ENCODE measurements at places on chromosomes 5 and 9.

DNA sequence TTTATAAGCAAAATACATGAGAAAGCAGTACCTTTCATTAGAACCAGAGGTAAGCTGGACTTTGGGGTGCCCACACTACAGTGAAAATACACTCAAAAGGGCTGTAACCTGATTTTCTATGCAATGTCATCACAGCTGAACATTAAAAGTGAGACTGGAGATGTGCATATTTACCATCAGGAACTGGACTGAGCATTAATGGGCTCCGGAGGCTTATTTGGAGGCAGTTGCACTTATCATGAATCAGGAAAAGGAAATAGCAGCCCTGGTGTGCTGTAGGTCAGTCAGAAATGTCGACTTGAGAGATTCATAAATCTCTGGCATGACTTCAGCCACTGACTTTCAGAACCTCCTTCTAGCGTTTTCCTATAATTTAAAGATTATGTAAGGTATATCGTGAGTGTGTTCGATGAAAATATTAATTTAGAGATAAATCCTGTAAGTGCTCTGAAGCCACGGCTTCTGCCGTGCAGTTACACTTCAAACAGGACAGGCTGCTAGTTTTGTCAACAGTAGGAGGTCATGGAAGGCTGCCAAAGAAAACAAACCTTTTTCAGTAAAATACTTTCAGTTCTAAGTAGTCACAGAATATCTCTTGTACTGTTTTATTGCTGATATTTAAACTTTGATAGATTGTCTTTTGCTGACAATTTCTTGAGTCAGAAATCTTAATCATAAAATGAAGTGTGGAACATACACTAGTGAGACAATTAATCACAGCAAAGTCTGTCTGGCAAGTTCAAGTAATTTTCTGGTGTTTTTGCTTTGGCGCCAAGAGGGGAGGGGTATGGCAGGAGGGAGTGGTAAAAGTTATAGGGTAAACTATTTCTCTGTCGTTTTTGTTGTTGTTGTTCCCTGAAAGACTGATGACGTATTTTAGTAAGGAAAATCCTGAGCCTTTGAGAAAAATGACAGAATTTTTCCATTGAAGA lies 939.7 kb downstream of the NR2F1-AS1 start:
- DNase-seq: no peak

- no peak for DNase-seq
These were observed at the start of gene RNF180 for GRCh38 chr5:64165500-64166200. TSS of gene RNF180 (plus strand) at chr5:64165843. CDS start at chr5:64200808, 34,965 bp downstream.

- no peak for DNase-seq
These were observed 257.2 kb downstream of the KIAA0825 start for GRCh38 chr5:94361161-94361560.

DNA sequence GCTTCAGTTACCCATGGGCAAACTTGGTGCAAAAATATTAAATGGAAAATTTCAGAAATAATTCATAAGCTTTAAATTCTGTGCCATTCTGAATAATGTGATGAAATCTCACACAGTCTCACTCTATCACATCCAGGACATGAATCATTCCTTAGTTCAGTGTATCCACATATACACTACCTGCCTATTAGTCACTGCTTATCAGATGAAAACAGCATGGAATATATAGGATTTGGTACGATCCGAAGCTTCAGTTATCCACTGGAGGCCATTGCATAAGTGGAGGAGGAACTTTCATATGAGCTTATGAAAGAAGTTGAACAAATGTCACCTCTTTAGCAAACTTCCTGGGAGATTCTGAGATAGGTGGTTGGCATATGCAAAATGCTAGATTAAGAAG lies 64.2 kb downstream of the GAPVD1 start:
- DNase-seq: no peak

GRCh38 chr5:151805414-151806223 lies 33.9 kb downstream of the G3BP1 start:
- DNase-seq: no peak

GRCh38 chr5:157400741-157401495 lies 59.1 kb upstream of the NIPAL4 start:
- DNase-seq: no peak

- DNase-seq: no peak
These were observed 531.9 kb upstream of the CHD1 start for GRCh38 chr5:99460701-99461100.

DNA sequence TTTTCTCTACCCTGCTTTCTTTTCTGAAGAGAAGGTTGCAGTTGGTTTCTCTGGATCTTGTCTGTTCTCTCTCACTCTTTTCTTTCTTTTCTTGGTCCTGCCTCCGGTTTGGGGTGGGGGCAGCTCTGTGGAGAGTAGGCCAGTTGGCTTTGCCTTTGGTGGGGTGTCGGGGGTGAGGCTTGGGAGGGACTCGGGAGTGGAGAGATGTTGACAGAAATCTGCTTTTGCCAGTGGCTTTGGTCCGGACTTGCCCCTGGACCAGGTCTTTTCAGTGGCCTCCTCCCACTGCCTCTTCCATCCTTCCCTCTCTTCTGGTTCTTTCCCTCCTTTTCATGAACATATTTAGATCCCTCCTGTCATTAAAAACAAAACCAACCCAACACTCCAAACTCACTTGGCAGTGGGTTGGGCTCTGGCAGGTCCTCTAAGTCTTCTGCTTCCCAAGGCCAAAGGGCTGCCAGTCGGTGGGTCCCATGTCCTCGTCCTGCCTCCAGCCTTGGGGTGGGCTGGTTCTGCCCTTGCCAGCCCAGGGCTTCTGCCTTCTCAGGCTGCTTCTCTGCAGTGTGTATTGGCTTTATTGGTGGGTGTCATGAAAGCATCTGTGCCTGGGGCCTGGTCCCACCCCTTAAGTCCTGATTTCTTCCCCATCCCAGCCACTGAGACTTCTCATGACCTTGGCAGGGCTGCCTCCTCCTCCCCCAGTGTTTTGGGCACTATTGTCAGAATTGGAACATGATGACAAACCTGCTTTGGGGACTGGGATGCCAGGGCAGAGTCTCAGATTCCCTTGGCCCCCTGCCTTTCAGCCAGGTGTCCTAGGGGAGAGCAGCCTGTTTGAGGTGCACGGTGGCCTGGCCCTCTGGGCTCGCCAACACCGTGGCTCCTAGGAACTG lies 16.9 kb downstream of the ANKRD33B start:
- DNase-seq: no peak

- DNase-seq: no peak
These were observed 19.7 kb upstream of the UBLCP1 start for GRCh38 chr5:159243385-159243784.

- no peak for DNase-seq
These were observed 183.7 kb downstream of the TAF11L14 start for GRCh38 chr5:17817990-17818389.

GRCh38 chr9:128438343-128439109 lies 17.3 kb upstream of the ODF2 start:
- DNase-seq: peak; percentile 75

DNA sequence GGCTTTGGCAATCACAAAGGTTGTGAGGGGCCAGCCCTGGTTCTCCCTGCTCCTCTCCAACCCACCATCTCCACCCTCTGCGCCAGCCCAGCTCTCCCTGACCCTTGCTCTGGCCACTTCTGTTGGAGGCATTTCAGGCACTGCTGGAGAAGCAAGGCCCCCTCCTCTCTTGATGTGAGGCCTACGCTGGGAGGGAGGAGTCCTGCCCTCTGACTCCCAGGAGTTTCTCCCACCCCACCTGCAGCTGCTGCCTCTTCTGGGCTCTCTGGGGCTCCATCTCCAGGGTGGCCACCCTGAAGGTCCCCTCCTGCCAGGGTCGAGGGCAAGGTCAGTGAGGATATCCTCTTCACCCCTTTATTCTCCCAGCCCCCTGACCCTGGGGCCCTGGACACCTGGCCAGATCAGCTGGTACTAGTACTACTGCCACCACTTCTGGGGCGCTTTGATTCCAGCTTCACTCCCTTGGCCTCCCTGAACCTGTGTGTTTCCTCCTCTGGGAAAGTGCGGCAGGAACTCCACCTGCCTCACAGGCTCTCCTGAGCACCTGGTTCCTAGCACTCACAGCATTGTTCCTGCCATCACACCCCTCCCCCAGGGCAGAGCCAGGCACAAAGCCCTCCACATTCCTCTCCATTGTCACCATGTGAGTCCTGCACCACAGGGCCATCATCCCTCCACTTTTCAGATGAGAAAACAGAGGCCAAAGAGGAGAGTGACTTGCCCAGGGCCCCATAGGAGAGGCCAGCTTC lies 23.8 kb upstream of the TDRD7 start:
- DNase-seq: no peak

DNA sequence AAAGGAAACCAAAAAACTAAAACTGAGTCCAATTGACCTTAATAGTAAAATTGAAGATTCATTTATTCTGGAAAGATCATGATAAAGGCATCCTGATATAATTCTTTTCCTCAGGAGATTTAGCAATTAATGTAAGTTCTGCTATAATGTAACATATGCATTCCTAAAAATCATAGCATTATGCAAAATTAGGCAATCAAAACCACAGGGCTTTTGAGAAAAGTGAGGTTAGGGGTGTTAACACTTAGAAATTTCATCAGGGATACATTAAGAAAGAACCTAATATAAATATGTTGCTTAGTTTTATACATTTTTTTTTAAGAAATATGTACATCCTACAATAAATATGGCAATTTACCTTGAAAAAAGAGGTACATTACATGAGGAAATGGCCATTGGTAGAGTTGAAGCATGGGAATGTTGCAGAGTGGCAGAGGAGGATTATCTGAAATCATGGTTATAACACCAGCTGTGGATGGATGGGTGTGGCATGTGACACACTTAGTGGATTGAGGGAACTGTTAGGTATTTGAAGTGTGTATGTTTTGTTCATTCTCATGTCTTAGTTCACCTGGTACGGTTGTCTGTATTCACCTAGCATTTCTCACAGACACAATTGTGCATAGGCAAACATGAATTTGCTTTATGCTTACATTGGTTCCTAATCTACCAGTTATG lies 51.1 kb downstream of the CCNH start:
- no peak for DNase-seq

GRCh38 chr5:42948961-42949347 lies 91.2 kb downstream of the ANXA2R start:
- no peak for DNase-seq

- no peak for DNase-seq
These were observed 4.4 kb upstream of the ZDHHC12 start for GRCh38 chr9:128728298-128728697.

GRCh38 chr5:111755942-111756381 lies 1.0 kb downstream of the NREP start:
- DNase-seq: no peak

DNA sequence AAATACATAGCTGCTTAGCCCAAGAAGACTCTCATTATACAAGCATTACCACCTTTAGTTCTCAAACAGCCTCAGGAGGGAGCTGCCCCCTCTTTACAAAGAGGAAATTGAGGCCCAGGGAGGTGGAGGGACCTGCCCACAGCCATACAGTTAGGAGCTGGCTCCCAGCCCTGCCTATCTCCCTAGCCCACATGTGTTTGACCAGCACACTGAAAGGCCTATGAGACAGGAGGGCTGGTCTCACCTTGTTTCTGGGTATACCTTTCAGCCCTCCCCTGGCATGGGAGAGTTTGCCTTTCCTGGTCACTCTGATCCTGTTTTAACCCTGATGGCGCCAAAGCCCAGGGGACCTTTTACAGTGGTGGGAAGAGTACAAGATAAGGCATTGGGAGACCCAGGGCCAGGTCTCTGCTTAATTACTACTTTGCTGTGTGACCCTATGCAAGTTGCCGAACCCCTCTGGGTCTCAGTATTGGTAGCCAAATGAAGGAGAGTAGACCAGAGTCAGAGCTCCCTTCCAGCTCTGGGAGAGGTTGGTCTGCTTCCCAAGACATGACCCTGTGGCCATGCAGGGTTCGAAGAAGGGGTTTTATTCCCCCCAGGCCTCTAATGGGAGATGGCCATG lies 60.9 kb upstream of the RPL26L1 start:
- DNase-seq: no peak

DNA sequence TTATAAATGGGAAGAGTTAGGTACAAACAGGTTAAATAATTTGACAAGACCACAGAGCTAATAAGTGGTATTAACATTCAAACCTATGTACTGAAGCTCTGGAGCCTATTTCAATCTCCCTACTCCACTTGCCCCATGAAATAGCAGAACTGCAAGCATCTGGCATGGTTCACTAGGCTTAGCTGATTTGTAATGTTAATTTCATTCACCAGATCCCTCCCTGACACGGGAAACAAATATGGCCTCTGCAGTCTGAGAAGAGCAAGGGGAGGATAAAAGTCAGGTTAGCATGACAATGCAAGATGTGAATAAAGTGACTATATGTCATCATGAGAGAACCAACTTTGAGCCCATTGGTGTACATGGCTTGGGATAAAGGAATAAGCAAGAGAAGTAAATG lies 428.8 kb downstream of the BRINP1 start:
- DNase-seq: no peak

DNA sequence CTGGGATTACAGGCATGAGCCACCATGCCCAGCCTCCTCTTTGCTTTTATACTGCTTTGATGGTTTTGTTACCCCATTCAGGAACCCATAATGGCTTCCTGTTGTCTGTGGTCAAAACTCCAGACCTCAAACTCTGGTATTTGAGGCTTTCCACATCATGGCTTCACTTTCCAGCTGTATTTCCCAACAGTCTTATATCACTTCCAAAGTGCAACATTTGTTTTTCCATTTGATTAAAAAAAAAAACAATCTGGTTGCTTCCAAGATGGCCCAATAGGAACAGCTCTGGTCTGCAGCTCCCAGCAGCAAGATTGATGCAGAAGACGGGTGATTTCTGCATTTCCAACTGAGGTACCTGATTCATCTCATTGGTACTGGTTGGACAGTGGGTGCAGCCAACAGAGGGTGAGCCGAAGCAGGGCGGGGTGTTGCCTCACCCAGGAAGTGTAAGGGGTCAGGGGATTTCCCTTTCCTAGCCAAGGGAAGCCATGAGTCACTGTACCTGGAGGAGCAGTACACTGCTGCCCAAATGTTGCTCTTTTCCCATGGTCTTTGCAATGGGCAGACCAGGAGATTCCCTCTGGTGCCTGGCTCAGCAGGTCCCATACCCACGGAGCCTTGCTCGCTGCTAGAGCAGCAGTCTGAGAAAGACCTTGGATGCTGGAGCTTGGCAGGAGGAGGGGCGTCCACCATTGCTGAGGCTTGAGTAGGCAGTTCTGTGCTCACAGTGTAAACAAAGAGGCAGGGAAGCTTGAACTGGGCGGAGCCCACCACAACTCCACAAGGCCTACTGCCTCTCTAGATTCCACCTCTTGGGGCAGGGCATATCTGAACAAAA lies 458.4 kb downstream of the KDM4C start:
- DNase-seq: no peak

- no peak for DNase-seq
These were observed 353.5 kb upstream of the CDH6 start for GRCh38 chr5:30839956-30840355.

DNA sequence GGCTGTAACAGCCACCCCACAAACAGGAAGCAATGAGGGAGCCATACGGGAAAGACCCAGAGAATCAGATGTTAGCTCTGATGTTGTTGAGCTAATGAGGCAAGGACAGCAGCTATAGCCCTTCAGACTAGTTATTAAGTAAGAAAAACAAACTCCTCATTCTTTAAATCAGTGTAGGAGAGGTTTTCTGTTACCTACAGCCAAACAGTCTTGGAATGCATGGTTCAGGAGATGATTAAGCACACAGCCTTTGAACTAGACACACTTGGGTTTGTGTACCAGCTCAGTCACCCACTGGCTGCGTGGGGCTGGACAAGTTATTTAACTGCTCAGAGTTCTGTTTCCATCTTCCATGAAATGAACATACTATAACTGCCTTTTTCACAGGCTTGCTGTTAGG lies 68.1 kb downstream of the SPOCK1 start:
- no peak for DNase-seq

All from activated naive CD4-positive, alpha-beta T cell (primary cell).